ENCODE measurements at places on chromosomes 1 and 21. TPM values are rescaled to one million over a fixed set of nuclear protein-coding genes. Genes with fewer than 3 reads are reported as not detected.

DNA sequence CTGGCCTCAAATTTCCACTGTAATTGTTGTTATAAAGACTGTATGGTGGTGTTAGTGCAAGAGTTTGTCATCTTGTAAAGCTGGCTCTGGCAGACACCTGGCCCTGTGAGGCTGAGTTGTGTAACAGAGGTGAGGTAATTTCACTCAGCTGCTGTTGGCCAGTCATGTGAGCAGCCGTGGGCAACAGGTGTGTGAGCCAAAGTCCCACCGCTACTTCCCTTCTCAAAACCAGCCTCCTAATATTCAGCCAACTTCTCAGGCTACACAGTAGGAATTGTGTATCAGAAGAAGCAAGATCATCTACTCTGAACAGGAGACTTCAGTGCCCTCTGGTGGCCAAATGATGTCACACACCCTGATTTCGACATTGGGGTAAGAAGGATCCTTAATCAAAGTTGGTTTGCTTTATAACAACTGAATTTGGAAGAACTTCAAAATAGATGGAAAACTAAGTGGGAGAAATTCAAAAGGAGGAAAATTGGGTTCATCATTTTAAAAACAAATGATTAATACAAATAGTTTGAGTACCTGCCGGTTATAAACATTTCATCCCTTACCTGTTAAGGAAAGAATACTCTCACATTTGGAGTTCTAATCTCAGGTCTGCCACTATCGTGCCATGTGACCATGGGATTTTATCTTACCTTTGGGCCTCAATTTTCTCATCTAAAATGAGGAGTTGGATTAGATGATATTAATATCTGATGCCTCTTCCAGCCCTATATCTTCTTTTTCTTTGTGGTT is 2.6 kb upstream of the CREG1 start:
- peaks cover 14% of the 10 kb centered on the region for H3K4me1 ChIP-seq
- 0 out of 2 replicates have a peak overlapping the region, but pooled peaks have one; percentile 1 for H3K4me3 ChIP-seq
- peak; percentile 82 for DNase-seq
- no peaks in the 10 kb centered on the region for H3K36me3 ChIP-seq

DNA sequence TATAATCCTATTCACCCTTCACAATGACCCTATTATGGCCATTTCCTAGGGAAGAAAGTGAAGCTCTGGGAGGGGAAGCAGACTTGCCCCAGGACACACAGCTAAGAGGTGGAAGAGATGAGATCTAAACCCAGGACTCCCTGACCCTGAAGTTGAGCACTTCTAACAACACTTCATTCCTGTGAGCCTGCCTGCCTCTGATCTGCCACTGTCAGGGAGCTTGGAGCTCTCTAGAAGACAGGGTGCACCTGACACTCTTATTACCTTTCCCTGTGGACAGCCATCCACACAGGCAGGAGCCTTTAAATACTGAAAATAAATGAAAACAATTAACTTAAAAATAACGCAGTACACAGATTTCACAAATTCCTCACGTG is 599 bp downstream of the MKNK1 start:
- H3K36me3 ChIP-seq = 0 out of 2 replicates have a peak, but pooled peaks cover 3% of the 10 kb centered on the region
- peak overlapping the region; percentile 75 for H3K27ac ChIP-seq
- DNase-seq = no peak
- H3K27me3 ChIP-seq = no peaks in the 10 kb centered on the region

DNA sequence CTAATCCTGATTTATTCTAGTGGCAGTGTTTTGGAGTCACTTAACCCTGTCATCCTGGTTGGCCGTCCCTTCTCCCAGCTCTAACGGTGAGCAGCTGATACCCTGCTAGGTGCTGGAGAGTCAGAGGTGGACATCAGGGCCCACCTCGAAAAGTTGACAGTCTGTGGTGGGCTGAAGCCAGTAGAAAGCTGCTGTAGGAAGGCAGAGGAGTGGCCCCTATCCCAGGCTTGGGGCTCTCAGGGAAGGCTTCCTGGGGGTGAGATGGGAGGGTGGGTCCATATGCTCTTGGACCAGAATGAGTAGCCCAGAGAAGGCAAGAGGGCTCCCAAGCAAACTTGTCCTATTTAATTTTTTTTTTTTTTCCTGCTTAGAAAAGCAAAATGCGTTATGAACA is 475 bp upstream of the RPL5 start:
- peaks cover 34% of the 10 kb centered on the region for H3K4me1 ChIP-seq
- peaks cover 45% of the 10 kb centered on the region for H3K36me3 ChIP-seq
- no peak for DNase-seq
- peak overlapping the region; percentile 95 for H3K4me3 ChIP-seq
- no peaks in the 10 kb centered on the region for H3K27me3 ChIP-seq

Gene FCRL6
- total RNA-seq = not detected

GRCh38 chr1:71417421-71417820 is 336.6 kb upstream of the ZRANB2 start:
- H3K27ac ChIP-seq = no peak overlapping the region
- no peaks in the 10 kb centered on the region for H3K36me3 ChIP-seq
- H3K27me3 ChIP-seq = no peaks in the 10 kb centered on the region
- peaks cover 12% of the 10 kb centered on the region for H3K4me1 ChIP-seq
- DNase-seq = no peak
- no peak overlapping the region for H3K4me3 ChIP-seq

DNA sequence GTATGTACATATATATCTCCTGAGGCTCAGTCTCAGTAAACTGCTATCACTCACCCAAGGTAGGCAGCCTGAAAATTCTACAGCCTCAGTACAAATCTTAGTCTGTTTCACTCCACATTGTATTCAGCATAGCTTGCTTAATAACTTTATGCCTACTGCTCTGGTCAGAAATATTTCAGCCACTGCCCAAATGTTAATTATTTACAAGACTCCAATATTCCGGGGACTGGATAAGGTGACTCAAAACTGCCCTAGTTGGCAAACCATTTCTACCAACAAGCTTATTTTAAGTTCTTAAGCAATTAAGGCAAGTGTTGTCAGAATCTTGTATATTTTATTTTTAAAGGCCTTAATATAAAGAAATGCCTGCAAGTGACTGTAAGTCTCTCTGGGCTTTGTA is 114.8 kb downstream of the LRRIQ3 start:
- no peak overlapping the region for H3K27ac ChIP-seq
- H3K4me1 ChIP-seq = peaks cover 8% of the 10 kb centered on the region
- no peak overlapping the region for H3K4me3 ChIP-seq

Gene VWA5B1
- total RNA-seq = 1.4 TPM

DNA sequence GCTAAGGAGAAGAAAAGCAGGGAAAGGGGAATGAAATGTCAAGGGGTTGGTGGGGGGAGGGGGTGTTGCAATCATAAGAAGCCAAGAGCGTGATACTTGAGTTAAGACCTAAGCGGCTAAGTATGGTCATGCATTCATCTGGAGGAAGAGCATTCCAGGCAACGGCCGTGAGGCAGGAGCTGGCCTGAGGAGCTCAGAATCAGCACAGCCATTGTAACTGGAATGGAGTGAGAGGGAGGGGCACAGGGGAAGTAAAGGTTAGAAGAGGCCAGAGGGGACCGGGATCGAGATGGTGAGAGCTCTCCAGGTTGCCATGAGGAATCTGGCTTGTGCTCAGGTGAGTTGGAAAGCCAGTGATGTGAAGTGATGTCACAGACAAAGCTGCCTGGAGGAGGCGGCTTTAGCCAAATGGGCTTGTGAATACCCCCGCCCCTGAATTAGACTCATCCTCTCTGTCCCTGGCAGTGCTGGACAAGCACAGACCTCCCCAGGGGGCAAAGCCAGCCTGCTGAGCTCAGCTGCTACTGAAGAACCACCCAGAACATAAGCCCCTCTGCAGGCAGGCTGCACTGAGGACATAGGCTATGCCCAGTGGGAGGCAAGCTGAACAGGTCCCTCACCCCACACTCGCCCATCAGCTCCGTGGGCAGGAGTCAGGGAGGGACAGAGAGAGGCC is 61.1 kb upstream of the LAPTM5 start:
- no peak overlapping the region for H3K4me3 ChIP-seq
- H3K27me3 ChIP-seq = peaks cover 8% of the 10 kb centered on the region
- H3K27ac ChIP-seq = no peak overlapping the region
- DNase-seq = no peak

- H3K4me3 ChIP-seq = no peak overlapping the region
- no peaks in the 10 kb centered on the region for H3K27me3 ChIP-seq
- H3K36me3 ChIP-seq = no peaks in the 10 kb centered on the region
- peaks cover 3% of the 10 kb centered on the region for H3K4me1 ChIP-seq
Measured at GRCh38 chr1:177287270-177287669, 116.5 kb downstream of the BRINP2 start.

DNA sequence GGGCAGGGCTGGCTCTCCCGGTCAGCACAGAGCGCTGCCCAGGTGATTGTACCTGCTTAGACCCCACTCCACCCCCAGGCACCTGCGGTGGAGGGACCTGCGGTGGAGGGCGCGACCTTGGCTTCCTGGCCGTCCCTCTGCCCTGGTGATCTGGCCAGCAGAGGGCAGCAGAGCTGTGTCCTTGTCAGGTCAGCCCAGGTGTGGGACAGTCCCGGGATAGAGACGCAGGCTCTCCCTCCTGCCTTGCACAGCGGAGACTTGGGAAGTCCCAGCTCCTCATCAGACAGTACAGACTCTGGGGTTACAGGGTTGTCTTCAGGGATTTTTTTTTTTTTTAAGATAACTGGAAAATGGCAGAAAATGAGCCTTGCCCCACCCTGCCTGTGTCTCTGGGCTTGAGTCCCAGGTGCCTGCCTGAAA is 10.0 kb downstream of the SLX9 start:
- peak overlapping the region; percentile 45 for H3K27ac ChIP-seq
- H3K4me1 ChIP-seq = 0 out of 2 replicates have a peak, but pooled peaks cover 2% of the 10 kb centered on the region
- DNase-seq = peak; percentile 97

- peaks cover 41% of the 10 kb centered on the region for H3K4me1 ChIP-seq
- DNase-seq = no peak
Measured at GRCh38 chr1:161307230-161307768, 2.5 kb downstream of the MPZ start.

GRCh38 chr1:10561497-10561896 is 86.7 kb downstream of the PEX14 start:
- no peak for DNase-seq
- peaks cover 15% of the 10 kb centered on the region for H3K4me1 ChIP-seq
- peaks cover 13% of the 10 kb centered on the region for H3K36me3 ChIP-seq
- no peak overlapping the region for H3K27ac ChIP-seq
- no peak overlapping the region for H3K4me3 ChIP-seq

GRCh38 chr1:191831572-191831971 is 326.7 kb upstream of the RGS18 start:
- no peak overlapping the region for H3K4me3 ChIP-seq
- H3K4me1 ChIP-seq = no peaks in the 10 kb centered on the region
- no peaks in the 10 kb centered on the region for H3K36me3 ChIP-seq
- no peak for DNase-seq
- H3K27me3 ChIP-seq = no peaks in the 10 kb centered on the region
- H3K27ac ChIP-seq = no peak overlapping the region
